Spinal cord (tissue), 10 donors: ENCODE measurements at places on chromosomes 7 and 10. TPM values are rescaled to one million over a fixed set of nuclear protein-coding genes. Genes with fewer than 3 reads are reported as not detected.

GRCh38 chr7:95317966-95318365, 6.4 kb downstream of the PON1 start:
- no peaks in the 10 kb centered on the region for H3K4me1 ChIP-seq
- no peak for DNase-seq
- no peak overlapping the region for H3K4me3 ChIP-seq
- H3K36me3 ChIP-seq = no peaks in the 10 kb centered on the region

The CDC14C gene
- not detected for total RNA-seq

DNA sequence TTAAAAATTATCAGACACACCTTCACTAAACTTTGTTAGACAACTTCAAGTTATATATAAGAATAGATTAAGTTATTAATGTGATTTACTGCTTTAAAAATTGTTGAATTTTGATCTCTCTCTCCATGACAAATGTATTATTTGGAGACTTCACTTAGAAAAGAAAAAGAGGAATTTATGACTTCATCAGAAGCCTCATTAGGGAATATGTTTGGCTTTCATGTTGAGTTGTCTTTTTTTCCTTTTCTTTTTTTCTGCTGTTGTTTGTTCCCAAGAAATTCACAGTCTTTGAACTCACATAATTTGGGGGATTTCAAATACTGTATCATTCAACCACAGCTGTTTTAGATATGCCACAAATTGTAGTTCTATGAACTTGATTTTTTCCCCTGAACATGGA, 149.5 kb downstream of the PPP1R9A start:
- DNase-seq = no peak
- H3K4me3 ChIP-seq = no peak overlapping the region
- H3K36me3 ChIP-seq = no peaks in the 10 kb centered on the region
- no peaks in the 10 kb centered on the region for H3K27me3 ChIP-seq
- no peak overlapping the region for H3K27ac ChIP-seq
- no peaks in the 10 kb centered on the region for H3K4me1 ChIP-seq

GRCh38 chr7:155734445-155734809, 77.8 kb downstream of the SHH start:
- H3K4me1 ChIP-seq = no peaks in the 10 kb centered on the region
- DNase-seq = no peak
- H3K27me3 ChIP-seq = no peaks in the 10 kb centered on the region
- peaks cover 11% of the 10 kb centered on the region for H3K36me3 ChIP-seq
- no peak overlapping the region for H3K27ac ChIP-seq
- H3K4me3 ChIP-seq = no peak overlapping the region

DNA sequence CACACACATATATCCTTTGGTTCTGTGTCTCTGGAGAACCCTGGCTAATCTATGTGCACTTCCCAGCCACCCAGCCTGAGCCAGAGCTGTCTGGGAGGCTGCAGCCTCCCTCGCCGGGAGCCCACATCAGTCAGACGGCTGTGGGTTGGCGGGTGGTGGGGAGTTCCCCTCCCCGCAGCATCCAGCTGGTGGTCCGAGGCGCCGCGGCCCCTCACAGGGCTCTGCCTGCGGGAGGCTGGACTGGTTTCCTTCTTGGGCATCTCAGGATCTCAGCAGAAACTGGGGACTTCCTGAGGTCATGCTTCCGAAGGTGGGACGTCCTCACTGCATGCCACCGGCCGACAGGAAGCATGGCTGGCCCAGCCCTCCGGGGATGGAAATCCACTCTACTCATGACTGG, 22.0 kb upstream of the PSMG3 start:
- H3K27ac ChIP-seq = no peak overlapping the region
- H3K36me3 ChIP-seq = peaks cover 3% of the 10 kb centered on the region
- no peak for DNase-seq
- H3K27me3 ChIP-seq = peaks cover 5% of the 10 kb centered on the region
- H3K4me1 ChIP-seq = peaks cover 27% of the 10 kb centered on the region
- no peak overlapping the region for H3K4me3 ChIP-seq

DNA sequence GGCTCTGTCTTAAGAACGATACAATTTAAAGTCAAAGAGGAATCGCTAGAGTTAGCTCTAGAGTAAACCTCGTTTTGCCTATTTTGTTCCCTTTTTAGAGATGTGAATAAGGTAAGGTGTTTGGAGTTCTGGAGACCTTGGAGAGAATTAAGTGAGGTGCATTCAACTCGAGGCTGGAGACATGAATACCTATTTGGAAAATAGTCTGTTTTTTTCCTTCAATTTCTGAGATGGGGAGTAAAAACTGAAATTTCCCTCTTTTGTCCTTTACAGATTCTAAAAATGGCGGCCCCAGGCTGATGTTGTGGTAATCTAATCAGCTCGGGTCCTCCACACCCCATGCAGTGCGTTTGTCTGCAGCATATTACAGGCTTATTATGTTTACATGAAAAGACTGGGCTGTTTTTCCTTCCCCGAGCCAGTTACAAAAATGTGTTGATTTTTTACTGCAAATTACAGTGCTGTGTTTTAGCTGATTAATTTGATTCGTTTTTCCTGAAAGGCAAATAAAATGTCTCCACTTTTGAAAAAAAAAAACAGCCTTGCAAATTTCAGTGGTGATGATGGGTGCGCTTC, 1.5 kb downstream of the KMT2E start:
- H3K27me3 ChIP-seq = no peaks in the 10 kb centered on the region
- H3K4me1 ChIP-seq = peaks cover 10% of the 10 kb centered on the region
- no peak for DNase-seq

The STRA8 gene
- total RNA-seq = not detected

DNA sequence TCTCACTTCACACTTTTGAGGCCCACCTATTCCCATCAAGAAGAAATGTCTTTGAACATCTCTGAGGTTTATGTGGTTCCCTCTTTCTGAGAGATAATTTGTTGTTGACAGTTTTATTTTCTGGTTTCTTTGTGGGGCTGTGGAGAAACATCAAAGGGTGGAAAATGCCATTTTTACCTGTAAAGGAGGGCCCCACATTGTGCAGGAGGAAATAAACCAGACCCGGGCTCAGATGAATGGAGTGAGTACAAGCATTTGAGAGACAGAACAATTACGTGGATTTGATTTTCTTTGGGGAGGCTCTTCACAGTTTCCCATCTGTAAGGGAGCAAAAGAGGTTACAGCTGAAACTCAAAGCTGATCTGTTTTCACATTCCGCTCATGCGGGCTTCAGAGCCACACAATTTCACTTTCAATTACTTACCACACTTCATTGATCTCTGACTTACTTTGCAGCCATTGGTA, 29.8 kb downstream of the ITPRIP start:
- peaks cover 52% of the 10 kb centered on the region for H3K4me1 ChIP-seq
- DNase-seq = no peak
- H3K4me3 ChIP-seq = no peak overlapping the region
- peaks cover 8% of the 10 kb centered on the region for H3K36me3 ChIP-seq
- no peaks in the 10 kb centered on the region for H3K27me3 ChIP-seq

DNA sequence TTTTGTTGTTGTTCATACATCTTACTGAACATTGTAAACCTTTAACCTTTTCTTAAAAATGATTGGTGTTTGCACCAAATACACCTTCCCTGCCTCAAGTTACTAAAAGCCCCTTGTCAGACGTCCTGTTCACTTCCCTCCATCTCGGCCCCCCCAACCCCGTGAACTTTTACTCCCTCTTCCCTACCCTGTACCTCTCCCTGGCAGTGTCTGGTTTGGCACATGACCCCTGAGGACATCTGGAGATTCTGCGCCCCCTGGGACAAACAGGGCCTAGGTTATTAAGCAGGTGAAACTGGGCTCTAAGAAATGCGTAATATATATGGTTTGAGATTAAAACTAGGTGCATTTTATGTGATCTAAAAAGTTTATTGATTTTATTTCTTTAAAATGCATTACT, 1.4 kb downstream of the PPP2R2D start:
- no peak for DNase-seq
- no peak overlapping the region for H3K27ac ChIP-seq
- peaks cover 16% of the 10 kb centered on the region for H3K27me3 ChIP-seq
- peaks cover 6% of the 10 kb centered on the region for H3K36me3 ChIP-seq
- H3K4me3 ChIP-seq = no peak overlapping the region
- peaks cover 23% of the 10 kb centered on the region for H3K4me1 ChIP-seq
